CD4-positive, alpha-beta T cell treated with Interferon alpha-2 for 1 hour (primary cell): ENCODE measurements at places on chromosomes 11 and 22.

- DNase-seq = no peak
These were observed 28.7 kb upstream of the NAV2 start for GRCh38 chr11:19683862-19684491.

DNA sequence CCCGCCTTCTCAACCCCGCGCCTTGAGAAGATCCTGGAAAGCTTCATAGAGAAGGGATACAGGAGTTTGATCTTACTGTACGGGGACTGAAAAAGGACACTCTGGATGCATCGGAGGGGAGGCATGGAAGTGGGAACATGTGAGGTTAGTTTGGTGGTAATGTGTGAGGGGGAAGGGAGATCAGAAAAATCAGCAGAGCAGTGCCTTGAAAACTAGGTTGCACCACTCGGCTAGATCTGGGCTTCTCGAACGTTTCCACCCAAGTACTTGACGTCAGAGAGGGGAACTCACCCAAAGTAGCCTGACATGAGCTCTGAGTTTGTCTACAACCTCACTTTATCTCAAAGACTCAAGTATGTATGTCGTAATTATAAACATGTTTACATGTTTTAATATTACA is 14.5 kb downstream of the USP35 start:
- DNase-seq = peak; percentile 71

GRCh38 chr11:12991426-12991825 is 17.7 kb upstream of the RASSF10 start:
- DNase-seq = no peak

DNA sequence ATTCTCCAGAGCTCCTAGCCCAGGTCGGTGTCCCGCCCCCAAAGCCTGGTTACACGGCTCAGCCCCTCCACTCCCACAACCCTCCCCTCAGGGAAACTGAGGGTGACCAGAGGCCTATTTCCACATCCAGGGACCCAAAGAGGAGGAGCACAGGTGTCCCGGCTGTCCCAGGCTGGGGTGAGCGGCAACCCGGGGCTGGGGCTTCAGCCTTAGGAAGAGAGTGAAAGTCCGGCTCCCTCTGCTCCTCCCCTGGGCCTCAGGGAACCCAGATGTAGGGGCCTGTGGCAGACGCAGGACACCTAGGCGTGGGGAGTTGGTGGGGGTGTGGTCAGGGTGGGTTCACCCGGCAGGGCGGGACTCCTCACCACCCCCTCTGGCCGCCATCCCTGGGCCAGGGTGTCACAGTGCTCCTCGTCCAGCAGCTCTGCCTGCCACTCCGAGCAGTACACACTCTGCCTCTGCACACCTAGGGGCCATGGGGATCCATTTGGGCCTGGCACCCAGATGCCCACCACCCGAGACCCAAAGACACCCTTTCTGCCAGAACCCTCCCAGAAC is 63.1 kb downstream of the ARFGAP3 start:
- DNase-seq = no peak
